Mesangial cell (primary cell): ENCODE measurements at places on chromosomes 1 and 21. TPM values are rescaled to one million over a fixed set of nuclear protein-coding genes. Genes with fewer than 3 reads are reported as not detected.

Gene NBPF20
- total RNA-seq: 1.3 and 1.6 TPM in 2 replicates

Gene MX2
- total RNA-seq: 0.38 and 1.5 TPM in 2 replicates

Gene AKT3
- total RNA-seq: 14.3 TPM in 2 replicates

Gene KCNJ9
- total RNA-seq: not detected in 2 replicates

Gene E2F2
- 0.51 and 3.6 TPM in 2 replicates for total RNA-seq

Gene RHOU
- total RNA-seq: 0.49 and 3.5 TPM in 2 replicates

Gene F5
- total RNA-seq: not detected in 2 replicates

Gene EXO1
- total RNA-seq: 1.0 and 13.2 TPM in 2 replicates

Gene DNASE2B
- 0.16 TPM in 1 of 2 replicates, not detected in the other for total RNA-seq

Gene NCAM2
- 0.49 and 0.51 TPM in 2 replicates for total RNA-seq

Gene TFAP2E
- total RNA-seq: 0.33 and 1.3 TPM in 2 replicates

Gene EPHA2
- total RNA-seq: 120 and 175 TPM in 2 replicates
